Activated CD4-positive, alpha-beta T cell treated with anti-CD3 and anti-CD28 coated beads, Interleukin-10, Interleukin-2, amounts not matched to agents 100 ng/mL and 50 ng/mL, durations not matched to agents 16 hours and 8 hours (primary cell): ENCODE measurements at places on chromosomes 3 and 15.
A peak's percentile ranks its signal among the peaks of the same experiment; 100 is the strongest.

GRCh38 chr3:179402963-179403362 lies 48.3 kb downstream of the GNB4 start:
- DNase-seq = no peak

GRCh38 chr3:177108648-177109047 lies 88.6 kb downstream of the TBL1XR1 start:
- no peak for DNase-seq

GRCh38 chr3:53109891-53110771 lies 20.1 kb downstream of the RFT1 start:
- DNase-seq = peak; percentile 81

GRCh38 chr3:19920401-19921080 lies 13.5 kb downstream of the EFHB start:
- no peak for DNase-seq

- DNase-seq = no peak
Measured at GRCh38 chr3:156978481-156978961, 152.4 kb downstream of the LEKR1 start.

DNA sequence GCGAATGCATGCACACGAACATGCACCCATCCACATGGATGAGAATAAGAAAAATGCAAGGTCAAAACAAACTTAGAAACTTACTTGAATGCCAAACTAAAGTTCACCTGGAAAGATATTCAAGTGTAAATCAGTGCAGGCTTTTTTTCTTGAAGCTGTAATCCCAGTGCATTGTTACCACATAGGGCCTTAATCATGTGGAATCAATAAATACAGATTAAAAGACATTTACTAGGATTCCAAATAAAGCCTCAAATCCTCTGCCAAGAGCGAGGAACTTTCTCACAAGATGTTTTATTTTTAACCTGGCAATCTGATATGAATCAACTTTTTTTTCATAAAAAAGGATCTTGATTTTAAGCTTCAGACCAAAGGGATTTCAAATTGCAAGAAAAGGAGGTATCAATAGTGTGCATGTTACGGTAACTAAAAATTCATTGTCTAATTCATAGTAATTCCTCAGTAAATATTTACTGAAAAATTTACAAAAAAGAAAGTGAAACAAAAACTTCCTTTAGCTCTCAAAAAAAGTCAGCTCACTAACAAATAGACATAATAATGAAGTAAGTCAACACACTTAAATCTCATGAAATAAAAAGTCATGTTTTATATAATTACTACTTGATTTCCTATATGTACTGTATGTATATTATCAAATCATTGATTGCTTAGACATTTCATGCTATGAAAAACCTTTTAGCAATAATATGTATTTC lies 978.6 kb downstream of the PLOD2 start:
- DNase-seq = no peak

- peak; percentile 66 for DNase-seq
Measured at GRCh38 chr3:129824926-129825541, 68.5 kb downstream of the TMCC1 start.

- DNase-seq = no peak
Measured at GRCh38 chr3:4432259-4432658, 34.8 kb downstream of the SUMF1 start.

DNA sequence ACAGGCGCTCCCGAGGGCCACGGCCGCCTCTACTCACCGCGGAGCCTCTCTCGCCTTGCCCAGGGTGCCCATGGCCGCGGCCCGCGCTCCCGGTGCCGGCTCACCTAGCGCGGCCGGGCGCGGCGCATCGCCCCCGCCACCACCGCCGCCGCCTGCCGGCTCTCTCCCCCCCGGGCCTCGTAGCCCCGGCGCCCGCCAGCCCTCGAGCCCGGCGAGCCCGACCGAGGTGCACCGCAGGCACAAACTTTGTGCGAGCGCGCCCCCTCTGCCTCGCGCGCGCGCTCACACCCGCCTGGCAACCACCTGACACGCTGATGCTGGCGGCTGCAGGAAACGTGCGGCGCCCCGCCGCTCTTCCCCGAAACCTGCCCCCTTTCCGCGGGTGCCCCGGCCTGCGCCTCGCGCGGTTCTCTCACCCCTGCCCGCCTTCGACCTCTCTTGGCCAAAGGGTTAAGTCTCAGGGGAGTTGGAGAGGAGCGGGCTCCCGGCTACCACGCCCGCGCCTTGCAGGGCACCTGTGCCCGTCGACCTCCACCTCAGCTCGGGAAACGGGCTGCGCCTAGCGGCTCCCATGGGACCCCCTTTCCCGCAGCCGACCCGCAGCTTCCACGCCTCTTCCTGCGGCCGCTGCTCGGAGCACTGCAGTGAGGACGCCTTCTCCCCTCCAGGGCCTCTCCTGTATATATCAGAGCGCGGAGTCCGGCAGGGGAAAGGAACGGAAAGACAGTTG lies at the start of gene RASGRP1:
TSS of gene RASGRP1 (minus strand) at position 258 of the 730 bp plus-strand sequence. CDS start at position 72, 186 bp downstream.
- DNase-seq = peak; percentile 92

DNA sequence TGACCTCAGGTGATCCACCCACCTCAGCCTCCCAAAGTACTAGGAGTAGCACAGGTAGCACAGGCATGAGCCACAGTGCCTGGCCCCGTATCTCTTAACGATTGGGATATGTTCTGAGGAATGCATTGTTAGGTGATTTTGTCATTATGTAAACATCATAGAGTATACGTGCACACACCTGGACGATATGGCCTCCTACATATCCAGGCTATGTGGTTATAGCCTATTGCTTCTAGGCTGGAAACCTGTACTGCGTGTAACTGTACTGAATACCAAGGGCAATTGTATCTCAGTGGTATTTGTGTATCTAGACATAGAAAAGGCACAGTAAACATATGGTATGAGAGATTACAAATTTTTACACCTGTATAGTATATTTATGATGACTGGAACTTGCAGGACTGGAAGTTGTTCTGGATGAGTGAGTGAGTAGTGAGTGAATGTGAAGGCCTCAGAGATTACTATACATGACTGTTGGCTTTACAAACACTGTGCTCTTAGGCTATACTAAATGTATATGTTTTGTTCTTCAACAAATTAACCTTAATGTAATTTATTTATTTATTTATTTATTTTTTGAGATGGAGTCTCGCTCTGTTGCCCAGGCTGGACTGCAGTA lies 120.7 kb downstream of the MBNL1 start:
- DNase-seq = no peak

DNA sequence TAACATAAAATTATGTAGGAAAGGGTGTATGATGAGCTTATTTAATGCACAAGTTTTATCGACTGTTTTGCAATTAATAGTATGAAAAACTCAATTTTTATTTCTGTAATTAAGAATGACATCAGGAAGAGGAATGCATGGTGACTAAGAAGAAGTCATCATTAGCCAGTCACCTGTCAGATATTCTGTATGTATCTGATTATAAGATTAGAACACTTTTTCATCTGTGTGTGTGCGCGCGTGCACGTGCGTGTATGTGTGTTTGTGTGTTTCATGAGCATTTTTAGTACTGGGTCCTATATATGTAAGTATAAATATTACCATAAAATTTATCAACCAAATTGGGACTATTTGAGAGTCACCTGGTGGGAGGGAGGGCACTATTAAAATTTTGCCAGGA lies 5.0 kb upstream of the ABHD2 start:
- no peak for DNase-seq

DNA sequence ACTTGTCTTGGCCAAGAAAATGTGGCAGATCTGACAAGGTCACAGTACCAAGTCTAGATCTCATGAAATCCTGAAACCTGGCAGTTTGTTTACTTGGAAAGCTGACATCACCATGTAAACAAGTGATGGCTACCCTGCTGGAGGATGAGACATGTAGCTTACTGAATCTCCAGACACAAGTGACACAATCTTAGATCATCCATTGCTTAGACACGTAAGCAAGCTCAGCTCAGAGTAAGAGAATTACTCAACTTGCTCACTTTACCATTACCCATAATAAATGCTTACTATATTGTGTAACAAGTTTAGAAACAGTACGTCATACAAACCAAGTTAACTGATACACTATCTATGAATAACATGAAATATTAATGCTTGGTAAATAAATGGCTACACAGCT lies 263.8 kb downstream of the TBC1D5 start:
- DNase-seq = no peak

- DNase-seq = no peak
Measured at GRCh38 chr3:181689546-181689945, 22.2 kb upstream of the SOX2 start.
